Adrenal gland (tissue), 19 donors: ENCODE measurements at places on chromosomes 5 and 9. TPM values are rescaled to one million over a fixed set of nuclear protein-coding genes. Genes with fewer than 3 reads are reported as not detected.

CDH10 gene
- not detected for total RNA-seq

IL17B gene
- total RNA-seq = 20.1 TPM

AQP7 gene
- total RNA-seq = 0.33 TPM

SPATA31C1 gene
- total RNA-seq = not detected
